Activated CD4-positive, alpha-beta memory T cell treated with anti-CD3 and anti-CD28 coated beads for 36 hours (primary cell): ENCODE measurements at places on chromosomes 7 and 10. TPM values are rescaled to one million over a fixed set of nuclear protein-coding genes. Genes with fewer than 3 reads are reported as not detected.

- no peak for DNase-seq
- H3K27ac ChIP-seq: no peak overlapping the region
- no peaks in the 10 kb centered on the region for H3K27me3 ChIP-seq
- H3K4me1 ChIP-seq: peaks cover 4% of the 10 kb centered on the region
Measured at GRCh38 chr10:97390091-97390490, 11.0 kb downstream of the RRP12 start.

DNA sequence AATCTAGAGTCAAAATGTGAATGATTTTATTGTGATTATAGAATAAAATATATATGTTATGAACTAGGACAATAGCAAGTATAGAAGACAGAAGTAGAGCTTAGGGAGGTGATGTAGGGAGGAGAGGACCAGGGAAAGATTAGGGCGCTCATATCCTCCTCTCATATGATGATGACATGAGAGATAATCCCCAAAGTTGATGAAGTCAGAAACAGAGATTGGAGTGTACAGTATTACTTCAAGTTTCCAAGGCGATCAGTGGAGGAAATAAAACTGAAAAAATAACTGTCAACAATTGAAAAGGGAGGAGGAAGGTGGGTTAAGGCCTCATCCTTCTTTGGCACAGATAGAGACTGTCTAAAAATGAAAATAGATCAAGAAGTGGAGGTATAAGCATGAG, 14.9 kb downstream of the MACROH2A2 start:
- H3K27me3 ChIP-seq: no peaks in the 10 kb centered on the region
- no peak overlapping the region for H3K27ac ChIP-seq
- no peak overlapping the region for H3K4me3 ChIP-seq

DNA sequence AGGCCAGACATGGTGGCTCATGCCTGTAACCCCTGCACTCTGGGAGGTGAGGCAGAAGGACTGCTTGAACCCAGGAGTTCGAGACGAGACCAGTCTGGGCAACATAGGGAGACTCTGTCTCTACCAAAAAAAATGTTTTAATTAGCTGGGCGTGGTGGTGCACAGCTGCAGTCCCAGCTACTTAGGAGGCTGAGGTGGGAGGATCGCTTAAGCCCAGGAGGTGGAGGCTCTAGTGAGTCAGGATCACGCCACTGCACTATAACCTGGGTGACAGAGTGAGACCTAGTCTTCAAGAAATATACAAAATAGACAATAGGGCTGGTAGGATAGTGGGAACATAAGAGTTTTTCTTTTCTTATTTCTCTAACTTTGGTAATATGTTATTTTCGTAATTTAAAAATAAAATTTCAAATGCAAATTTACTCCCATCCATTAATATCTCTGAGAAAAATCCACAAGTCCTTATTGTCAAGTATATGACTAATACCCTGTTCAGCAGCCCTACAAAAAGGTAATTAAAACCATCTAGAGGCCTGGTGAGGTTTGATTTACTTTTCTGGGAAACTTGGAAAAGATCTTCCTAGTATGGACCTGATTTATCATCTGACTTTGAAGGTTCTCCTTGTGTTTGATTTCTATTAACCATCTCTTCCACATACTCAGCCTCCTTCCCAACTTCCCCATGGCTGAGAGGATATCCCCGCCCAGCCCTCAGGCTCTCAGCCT, 50.0 kb downstream of the CREB3L2 start:
- H3K27ac ChIP-seq: no peak overlapping the region
- H3K27me3 ChIP-seq: no peaks in the 10 kb centered on the region
- H3K4me3 ChIP-seq: no peak overlapping the region

DNA sequence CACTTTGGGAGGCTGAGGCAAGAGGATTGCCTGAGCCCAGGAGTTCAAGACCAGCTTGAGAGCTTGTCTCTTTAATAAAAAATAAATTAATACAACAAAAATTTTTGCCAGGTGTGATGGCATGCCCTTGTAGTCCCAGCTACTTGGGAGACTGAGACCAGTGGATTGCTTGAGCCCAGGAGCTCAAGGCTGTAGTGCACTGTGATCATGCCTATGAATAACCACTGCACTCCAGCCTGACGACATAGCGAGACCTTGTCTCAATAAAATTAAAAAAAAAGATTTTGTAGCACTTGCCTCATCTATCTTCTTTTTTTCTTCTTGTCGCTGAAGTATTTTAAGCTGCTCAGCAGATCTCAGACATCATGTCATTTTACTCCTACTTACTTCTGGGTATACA, 26.3 kb downstream of the CREM start:
- H3K4me1 ChIP-seq: peaks cover 57% of the 10 kb centered on the region
- H3K27ac ChIP-seq: no peak overlapping the region
- no peak overlapping the region for H3K4me3 ChIP-seq
- peaks cover 25% of the 10 kb centered on the region for H3K36me3 ChIP-seq
- H3K27me3 ChIP-seq: no peaks in the 10 kb centered on the region

GRCh38 chr10:24556750-24557742, 166.6 kb downstream of the ARHGAP21 start:
- H3K4me1 ChIP-seq: no peaks in the 10 kb centered on the region
- H3K27ac ChIP-seq: no peak overlapping the region
- no peak overlapping the region for H3K4me3 ChIP-seq
- H3K27me3 ChIP-seq: no peaks in the 10 kb centered on the region
- DNase-seq: no peak

GRCh38 chr7:81407094-81407493, 362.8 kb downstream of the HGF start:
- DNase-seq: no peak
- no peaks in the 10 kb centered on the region for H3K4me1 ChIP-seq
- no peaks in the 10 kb centered on the region for H3K36me3 ChIP-seq
- H3K27ac ChIP-seq: no peak overlapping the region
- no peak overlapping the region for H3K4me3 ChIP-seq
- H3K27me3 ChIP-seq: no peaks in the 10 kb centered on the region

GRCh38 chr7:142579946-142580345, 169.3 kb upstream of the PRSS1 start:
- H3K27ac ChIP-seq: peak overlapping the region; percentile 21
- H3K4me1 ChIP-seq: peaks cover 30% of the 10 kb centered on the region
- no peak for DNase-seq
- H3K36me3 ChIP-seq: no peaks in the 10 kb centered on the region
- H3K27me3 ChIP-seq: no peaks in the 10 kb centered on the region
- H3K4me3 ChIP-seq: no peak overlapping the region

- no peaks in the 10 kb centered on the region for H3K36me3 ChIP-seq
- no peak for DNase-seq
- H3K4me3 ChIP-seq: no peak overlapping the region
- peaks cover 40% of the 10 kb centered on the region for H3K4me1 ChIP-seq
- H3K27me3 ChIP-seq: no peaks in the 10 kb centered on the region
- no peak overlapping the region for H3K27ac ChIP-seq
Measured at GRCh38 chr10:74926791-74927585, 100.6 kb downstream of the KAT6B start.

DNA sequence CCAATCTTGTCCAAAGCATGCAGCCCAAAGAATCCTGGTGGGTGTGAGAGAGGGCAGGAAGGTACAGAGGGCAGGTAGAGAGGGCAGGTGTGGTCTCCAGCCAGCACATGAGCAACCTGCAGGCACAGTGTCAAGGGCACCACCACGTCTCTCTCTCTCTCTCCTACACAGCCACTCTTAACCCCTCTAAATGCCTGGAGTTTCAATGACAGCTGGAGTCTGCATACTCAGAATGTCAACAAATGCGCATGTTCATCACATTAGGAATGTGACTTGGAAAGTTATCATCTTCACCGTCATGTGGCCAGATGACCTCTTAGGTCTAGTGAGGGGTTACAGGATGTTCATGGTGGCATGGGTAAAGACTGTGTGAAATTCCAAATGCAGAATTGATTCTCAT, 456.8 kb downstream of the SORCS1 start:
- H3K4me1 ChIP-seq: no peaks in the 10 kb centered on the region
- H3K27ac ChIP-seq: no peak overlapping the region
- H3K36me3 ChIP-seq: no peaks in the 10 kb centered on the region
- H3K4me3 ChIP-seq: no peak overlapping the region

GRCh38 chr7:22762866-22763265, 35.9 kb downstream of the IL6 start:
- H3K27me3 ChIP-seq: peaks cover 33% of the 10 kb centered on the region
- no peak for DNase-seq
- H3K36me3 ChIP-seq: no peaks in the 10 kb centered on the region
- H3K4me3 ChIP-seq: no peak overlapping the region
- H3K27ac ChIP-seq: no peak overlapping the region
- H3K4me1 ChIP-seq: no peaks in the 10 kb centered on the region

- no peaks in the 10 kb centered on the region for H3K4me1 ChIP-seq
- H3K27me3 ChIP-seq: peaks cover 6% of the 10 kb centered on the region
- DNase-seq: no peak
- no peak overlapping the region for H3K27ac ChIP-seq
- H3K4me3 ChIP-seq: no peak overlapping the region
Measured at GRCh38 chr10:24370877-24371276, 161.9 kb downstream of the KIAA1217 start.

GRCh38 chr7:141737118-141737835, 881 bp upstream of the SSBP1 start:
- peak overlapping the region; percentile 99 for H3K27ac ChIP-seq
- peaks cover 32% of the 10 kb centered on the region for H3K4me1 ChIP-seq
- peak; percentile 13 for DNase-seq
- no peaks in the 10 kb centered on the region for H3K27me3 ChIP-seq

DNA sequence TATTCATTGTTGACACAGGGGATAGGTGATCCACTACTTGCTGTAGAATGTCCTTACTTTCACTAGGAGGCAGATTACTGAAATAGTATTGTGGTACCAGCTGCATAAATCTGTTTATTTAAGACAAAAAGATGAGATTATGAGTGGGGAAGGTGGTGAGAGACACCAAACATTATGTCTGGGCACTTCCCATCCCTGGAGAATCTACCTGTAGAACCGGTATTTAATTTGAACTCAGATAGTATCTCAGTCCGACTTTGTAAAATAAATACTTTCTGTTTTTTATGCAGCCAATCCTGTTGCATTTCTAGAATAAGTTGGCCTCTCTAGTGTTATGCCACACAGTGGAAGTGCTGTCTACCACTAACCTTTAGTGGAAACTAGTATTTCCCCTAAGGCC, 13.4 kb downstream of the BCCIP start:
- no peak overlapping the region for H3K27ac ChIP-seq
- H3K36me3 ChIP-seq: peaks cover 44% of the 10 kb centered on the region

- H3K36me3 ChIP-seq: peaks cover 2% of the 10 kb centered on the region
- H3K27me3 ChIP-seq: peaks cover 41% of the 10 kb centered on the region
- H3K4me3 ChIP-seq: no peak within 1 kb of the TSS
Measured at GRCh38 chr7:158587162-158588084, at the start of gene PTPRN2. TSS of gene PTPRN2 (minus strand) at chr7:158587823.

DNA sequence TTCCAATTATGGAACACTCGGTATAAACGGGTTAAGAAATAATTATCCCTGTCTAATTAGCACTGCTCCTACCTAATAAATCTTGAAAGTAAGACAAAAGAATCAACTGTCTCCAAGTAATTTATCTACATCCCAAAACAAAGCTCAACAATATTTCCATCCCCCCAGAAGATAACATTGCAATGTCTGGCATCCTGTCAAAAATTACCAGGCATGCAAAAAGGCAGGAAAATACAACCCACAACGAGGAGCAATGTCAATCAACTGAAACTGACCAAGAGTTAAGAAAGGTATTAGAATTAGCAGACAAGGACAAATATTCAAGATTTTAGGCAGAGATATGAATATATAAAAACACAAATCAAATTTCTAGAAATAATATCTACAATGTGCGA, 84.5 kb upstream of the SVIL start:
- no peak overlapping the region for H3K4me3 ChIP-seq
- no peak overlapping the region for H3K27ac ChIP-seq
- H3K36me3 ChIP-seq: peaks cover 31% of the 10 kb centered on the region
- peaks cover 18% of the 10 kb centered on the region for H3K4me1 ChIP-seq
- no peak for DNase-seq
- no peaks in the 10 kb centered on the region for H3K27me3 ChIP-seq

GRCh38 chr7:93015779-93016481, 101.8 kb downstream of the SAMD9 start:
- no peak for DNase-seq
- no peaks in the 10 kb centered on the region for H3K4me1 ChIP-seq
- no peak overlapping the region for H3K27ac ChIP-seq

DNA sequence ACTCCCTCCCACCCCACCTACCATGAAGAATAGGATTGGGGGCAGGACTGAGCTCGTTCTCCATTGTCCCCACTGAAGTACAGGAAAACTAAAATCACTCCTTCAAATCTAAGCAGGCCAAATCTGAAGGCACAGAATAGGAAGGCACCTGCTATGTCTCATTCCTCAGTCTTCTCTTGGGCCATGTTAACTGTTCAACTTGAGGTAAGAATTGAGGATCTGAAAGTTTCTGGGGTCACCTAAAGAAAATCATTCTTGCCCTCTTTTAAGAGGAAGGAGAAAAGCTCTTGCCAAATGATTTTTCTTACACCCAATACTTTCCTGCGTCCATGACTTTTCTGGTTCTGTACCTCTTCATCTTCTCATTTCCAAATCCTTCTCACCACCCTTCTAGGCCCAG, 4.9 kb downstream of the CPN1 start:
- no peak overlapping the region for H3K27ac ChIP-seq
- no peak overlapping the region for H3K4me3 ChIP-seq
- no peak for DNase-seq
- H3K4me1 ChIP-seq: no peaks in the 10 kb centered on the region
- no peaks in the 10 kb centered on the region for H3K36me3 ChIP-seq
- H3K27me3 ChIP-seq: peaks cover 15% of the 10 kb centered on the region

- H3K4me3 ChIP-seq: peak overlapping the region; percentile 51
- no peaks in the 10 kb centered on the region for H3K27me3 ChIP-seq
- no peaks in the 10 kb centered on the region for H3K36me3 ChIP-seq
- H3K4me1 ChIP-seq: peaks cover 36% of the 10 kb centered on the region
- peak overlapping the region; percentile 92 for H3K27ac ChIP-seq
Measured at GRCh38 chr10:132162021-132162531, 24.7 kb upstream of the DPYSL4 start.

GRCh38 chr7:148105853-148106252, 484.7 kb upstream of the C7orf33 start:
- H3K36me3 ChIP-seq: no peaks in the 10 kb centered on the region
- no peak overlapping the region for H3K27ac ChIP-seq
- H3K27me3 ChIP-seq: peaks cover 1% of the 10 kb centered on the region
- no peak overlapping the region for H3K4me3 ChIP-seq

The SNX10 gene
- total RNA-seq: 44.1 TPM

The STEAP4 gene
- not detected for total RNA-seq

The EPDR1 gene
- 0.51 TPM for total RNA-seq

The SPDYE9 gene
- not detected for total RNA-seq

The SORCS1 gene
- total RNA-seq: not detected

The UPK3B gene
- total RNA-seq: 0.65 TPM

The AGBL3 gene
- 3.4 TPM for total RNA-seq
